ENCODE measurements at places on chromosomes 12 and 14.

GRCh38 chr12:82931349-82932116 lies 244.8 kb downstream of the TMTC2 start:
- no peak for DNase-seq

GRCh38 chr14:92990456-92991430 lies 67.8 kb downstream of the CHGA start:
- DNase-seq: peak; percentile 77

- peak; percentile 57 for DNase-seq
Observed at GRCh38 chr12:52870361-52871290, 21.8 kb upstream of the KRT78 start.

GRCh38 chr14:104953896-104954656 lies 24.1 kb downstream of the AHNAK2 start:
- DNase-seq: no peak

DNA sequence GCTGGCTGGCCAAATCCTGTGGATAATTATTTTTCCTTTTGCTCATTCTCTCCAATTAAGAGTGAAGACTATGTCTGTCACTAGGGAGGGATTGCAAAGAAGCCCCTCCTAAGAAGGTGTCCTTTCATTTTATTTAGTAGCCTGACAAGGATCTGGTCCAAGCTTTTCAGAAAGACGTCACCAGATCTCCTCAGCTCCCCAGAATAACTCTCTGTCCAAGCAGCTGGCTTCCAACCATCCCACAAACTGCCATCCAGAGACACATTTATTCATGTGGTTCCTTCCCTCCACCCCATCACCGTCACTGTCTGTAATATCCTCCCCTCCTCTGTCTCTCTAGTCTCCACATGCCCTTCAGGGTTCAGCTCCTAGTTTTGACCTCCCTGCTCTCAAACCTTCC lies 69.9 kb downstream of the PPM1H start:
- no peak for DNase-seq

- DNase-seq: no peak
Observed at GRCh38 chr14:106509807-106510206, 983.4 kb downstream of the TMEM121 start.

DNA sequence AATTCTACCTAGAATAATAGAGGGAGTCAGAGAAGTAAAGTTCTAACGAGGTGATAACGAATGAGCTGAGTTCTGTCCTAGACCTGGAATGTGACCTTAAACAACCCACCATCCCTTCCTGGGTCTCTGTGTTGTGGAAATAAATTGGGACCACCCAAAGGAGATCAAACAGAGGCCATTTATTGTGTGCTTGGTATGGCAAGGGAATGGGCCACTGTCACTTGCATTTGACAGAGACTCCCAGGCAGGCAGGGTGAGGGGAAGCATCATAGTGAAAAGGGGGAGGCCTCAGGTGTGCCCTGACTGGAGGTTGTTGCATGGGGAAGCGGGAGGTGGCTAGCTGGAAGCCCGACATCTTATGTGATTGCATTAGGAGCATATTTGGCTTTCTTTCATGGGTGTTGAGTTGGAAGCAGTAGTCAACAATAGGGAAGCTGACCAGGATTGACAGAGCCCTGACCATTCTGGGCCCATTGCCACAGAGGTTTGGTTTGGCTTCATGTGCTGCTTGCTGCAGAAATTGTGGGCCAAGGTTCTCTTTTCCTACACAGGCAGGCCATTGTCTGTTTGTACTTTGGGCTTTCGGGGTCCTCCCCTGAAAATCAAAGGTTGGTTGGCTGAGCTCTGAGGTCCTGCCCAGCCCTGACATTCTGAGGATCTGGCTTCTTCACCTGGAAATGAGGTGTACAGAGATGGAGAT lies 17.6 kb upstream of the FAM181A start:
- no peak for DNase-seq

DNA sequence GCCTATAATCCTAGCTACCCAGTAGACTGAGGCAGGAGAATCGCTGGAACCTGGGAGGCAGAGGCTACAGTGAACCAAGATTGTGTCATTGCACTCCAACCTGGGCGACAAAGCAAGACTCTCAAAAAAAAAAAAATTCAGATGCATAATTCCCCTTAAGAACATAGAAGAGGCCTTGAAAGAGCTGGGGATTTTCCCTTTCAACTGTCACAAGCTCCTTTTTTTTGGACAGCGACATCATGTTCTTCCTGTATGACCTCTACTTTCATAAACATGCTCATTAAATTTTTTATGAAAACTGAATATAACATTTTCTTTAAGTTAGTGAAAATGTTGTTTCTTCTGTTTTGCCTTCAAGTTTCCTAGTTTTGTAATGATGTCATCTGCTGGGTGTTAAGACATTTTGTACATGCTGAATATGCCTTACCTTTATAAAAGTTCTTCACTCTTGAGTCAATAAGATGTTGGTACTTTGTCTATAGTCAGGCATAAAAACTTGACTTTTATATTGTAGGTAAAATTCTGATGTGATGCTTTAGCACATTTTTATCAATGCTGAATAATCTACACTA lies 76.0 kb downstream of the PTHLH start:
- DNase-seq: no peak

- DNase-seq: no peak
Observed at GRCh38 chr12:103966736-103967135, 1.1 kb downstream of the TDG start.

DNA sequence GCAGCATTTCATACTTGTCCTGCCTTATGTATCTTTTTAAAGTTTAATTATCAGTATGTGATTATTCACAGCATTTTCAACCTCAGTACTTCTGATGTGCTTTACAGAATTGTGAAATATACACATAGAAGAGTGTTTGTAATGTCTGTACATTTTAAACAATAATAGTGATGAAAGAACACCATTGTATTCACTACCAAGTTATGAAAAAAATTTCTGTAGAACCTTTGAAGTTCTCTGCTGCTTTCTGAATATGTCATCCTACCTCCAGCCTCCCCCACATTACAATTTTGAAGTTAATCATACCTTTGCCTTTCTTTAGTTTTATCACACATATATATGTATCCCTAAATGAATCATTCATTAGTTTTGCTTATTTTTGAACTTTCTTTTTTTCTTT lies 24.8 kb downstream of the FRMD6 start:
- no peak for DNase-seq

GRCh38 chr12:104805186-104805585 lies 152.9 kb downstream of the SLC41A2 start:
- no peak for DNase-seq

GRCh38 chr14:55245657-55246268 lies 25.5 kb upstream of the FBXO34 start:
- DNase-seq: no peak

DNA sequence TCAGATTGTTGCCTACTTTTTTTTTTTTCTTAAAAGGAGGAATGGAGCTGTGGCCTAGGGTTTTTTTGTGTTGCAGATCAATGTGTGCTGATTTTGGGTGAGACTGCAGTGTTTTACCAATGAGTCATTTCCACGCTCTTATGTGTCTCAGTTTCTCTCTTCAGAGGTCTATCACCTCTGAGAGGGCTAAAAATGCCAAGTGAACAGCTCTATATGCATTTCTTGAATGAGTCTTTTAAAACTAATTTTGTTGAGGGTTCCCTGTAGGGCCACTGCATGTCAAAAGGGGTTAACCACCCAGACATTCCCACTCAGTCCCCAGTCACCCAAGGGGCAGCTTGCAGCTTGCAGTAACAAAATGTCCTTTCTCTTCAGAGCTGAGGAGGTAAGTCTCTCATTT lies 24.3 kb upstream of the GLIPR1L2 start:
- no peak for DNase-seq

- DNase-seq: no peak
Observed at GRCh38 chr12:80798281-80798680, 81.6 kb downstream of the MYF5 start.

- DNase-seq: no peak
Observed at GRCh38 chr12:59595565-59595882, 305 bp upstream of the SLC16A7 start.

DNA sequence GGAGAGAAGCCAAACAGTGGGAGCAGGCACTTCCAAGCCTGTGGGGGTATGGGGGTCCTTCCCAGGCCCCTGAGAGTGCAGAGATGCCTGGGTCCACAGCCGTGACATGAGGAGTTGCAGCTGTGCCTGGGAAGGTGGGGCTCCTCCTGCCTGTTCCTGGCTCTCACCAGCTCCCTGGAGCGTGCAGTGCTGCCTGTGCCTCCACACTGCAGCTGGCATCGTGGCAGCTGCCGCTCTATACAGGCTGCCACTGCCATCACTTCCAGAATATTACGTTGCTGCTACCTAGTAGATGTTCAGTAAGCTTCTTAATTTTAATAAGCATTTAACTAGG lies 223.7 kb downstream of the KCNC2 start:
- DNase-seq: no peak

GRCh38 chr14:53929871-53930715 lies 26.5 kb downstream of the BMP4 start:
- peak; percentile 2 for DNase-seq

GRCh38 chr12:13179211-13180074 lies 17.1 kb upstream of the EMP1 start:
- no peak for DNase-seq

GRCh38 chr14:39367387-39367751 lies 64.9 kb downstream of the FBXO33 start:
- no peak for DNase-seq

- DNase-seq: no peak
Observed at GRCh38 chr12:1581973-1582708, 12.2 kb downstream of the FBXL14 start.

DNA sequence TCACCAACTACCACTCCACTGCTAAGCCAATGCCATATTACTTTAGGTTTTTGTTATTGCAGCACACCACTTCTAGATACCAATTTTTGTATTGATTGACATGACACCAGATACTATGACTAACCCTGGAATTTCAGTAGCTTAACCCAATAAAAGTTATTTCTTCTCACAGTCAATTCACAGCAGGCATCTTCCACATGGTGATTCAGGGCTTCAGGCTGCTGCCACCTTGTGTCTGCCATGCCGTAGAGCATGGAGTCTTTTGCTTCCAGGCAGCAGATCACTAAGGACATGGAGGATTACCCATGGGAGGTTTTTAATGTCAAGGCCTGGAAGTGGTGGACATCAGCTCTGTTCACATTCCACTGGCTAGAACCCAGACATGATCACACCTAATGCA lies 56.4 kb upstream of the LTA4H start:
- DNase-seq: no peak

DNA sequence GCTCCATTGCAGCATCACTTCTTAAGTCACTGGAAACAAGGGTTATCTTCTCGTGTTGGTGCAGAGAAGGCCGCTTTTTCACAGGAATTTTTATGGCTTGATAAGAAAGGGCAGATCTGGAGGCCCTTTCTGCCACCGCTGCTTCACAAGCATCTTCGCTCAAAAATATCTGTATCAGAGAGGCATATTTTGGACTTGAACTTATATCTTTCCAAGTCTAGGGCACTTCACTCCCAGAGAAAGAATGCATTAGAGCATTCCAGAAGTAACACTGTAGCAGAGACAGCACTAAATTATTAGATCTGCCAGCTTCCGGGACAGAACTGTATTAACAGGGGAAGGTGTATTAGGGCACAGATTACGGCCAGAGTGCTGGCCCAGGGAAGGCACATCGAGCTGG lies 151.7 kb upstream of the AMIGO2 start:
- no peak for DNase-seq

- DNase-seq: no peak
Observed at GRCh38 chr14:52018970-52019369, 29.6 kb downstream of the RTRAF start.

DNA sequence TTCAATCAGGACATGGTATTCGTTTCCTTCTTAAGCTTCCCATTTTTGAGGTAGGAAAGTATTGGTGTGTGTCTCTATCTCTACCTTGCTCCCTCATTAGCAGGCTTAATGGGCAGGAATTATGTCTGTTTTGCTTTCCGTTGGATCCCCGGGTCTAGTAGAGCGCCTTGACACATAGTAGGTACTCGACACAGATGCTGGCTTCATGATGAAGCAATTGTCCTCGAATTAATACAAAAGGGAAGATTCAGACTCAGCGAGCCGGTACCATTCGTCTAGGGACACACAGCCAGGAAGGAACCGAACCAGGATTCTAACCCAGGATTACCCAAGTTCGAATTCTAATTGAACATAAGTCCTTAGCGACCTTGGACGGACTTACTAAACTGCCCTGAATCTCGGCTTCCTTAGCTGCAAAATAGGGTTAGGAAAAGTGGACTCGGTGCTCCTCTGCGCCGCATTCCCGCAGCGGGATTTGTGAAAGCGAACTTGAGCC lies 496 bp upstream of the ISCU start:
- no peak for DNase-seq

DNA sequence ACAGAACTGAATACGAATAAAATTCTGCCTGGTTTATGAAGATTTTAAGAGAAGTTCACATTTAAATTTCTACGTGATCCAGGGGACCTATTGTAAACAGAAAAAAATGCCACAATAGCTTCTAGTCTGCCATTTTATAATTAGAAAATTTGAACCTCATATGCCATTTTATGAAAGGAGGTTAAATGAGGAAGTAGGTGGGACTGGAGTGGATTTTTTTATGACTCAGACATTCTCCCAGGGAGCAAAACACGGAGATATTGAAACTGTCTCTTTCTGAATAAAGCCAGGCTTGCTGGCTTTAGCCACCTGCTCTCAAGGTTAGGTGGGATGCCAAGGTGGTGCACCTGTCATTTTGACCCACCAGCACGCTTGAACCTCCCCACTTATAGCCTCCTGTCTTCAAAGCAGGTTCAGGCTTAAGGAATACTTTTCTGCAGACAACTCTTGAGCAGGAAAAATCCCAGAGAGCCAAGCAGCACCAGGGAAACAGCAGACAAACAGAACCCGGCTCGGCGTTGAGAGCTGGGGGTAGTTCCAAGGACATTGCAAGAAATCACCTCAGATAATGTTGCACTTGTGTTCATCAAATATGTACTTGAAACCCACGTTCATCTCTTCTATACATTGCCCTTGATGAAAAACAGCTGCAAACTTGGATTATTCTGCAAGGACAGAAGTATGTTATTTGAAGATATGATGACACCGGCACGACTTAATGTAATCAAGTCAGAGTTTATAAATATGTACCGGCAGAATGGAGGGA lies 203.7 kb downstream of the PPM1H start:
- DNase-seq: no peak
